ENCODE measurements at places on chromosomes 5 and 9.

DNA sequence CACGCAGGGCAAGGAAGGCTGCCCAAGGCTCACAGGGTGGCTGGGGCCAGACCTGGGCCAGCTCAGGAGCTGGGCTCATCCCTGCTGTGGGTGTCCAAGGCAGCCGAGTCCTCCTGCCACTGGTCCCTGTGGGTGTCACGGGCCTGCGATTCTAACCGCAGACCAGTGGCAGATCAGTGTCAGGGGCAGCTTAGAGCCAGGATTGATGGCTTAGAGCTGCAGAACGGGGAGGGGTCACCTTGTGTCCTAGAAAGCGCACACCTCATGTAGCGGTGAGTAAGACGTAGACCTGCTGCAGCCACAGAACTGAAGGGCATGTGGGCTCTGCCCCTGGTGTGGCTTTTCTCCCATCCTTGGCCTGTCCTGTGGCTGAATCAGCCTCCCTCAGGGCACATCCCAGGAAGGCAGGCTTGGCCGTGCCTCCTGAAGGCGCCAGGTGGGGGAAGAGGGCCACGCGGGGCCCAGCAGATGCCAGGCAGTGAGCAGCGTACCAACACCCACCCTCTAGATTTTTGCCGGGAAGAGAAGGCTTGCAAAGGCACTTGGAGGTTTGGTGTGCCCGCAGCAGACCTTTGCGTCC lies 78.3 kb upstream of the FCN2 start:
- no peak for DNase-seq

DNA sequence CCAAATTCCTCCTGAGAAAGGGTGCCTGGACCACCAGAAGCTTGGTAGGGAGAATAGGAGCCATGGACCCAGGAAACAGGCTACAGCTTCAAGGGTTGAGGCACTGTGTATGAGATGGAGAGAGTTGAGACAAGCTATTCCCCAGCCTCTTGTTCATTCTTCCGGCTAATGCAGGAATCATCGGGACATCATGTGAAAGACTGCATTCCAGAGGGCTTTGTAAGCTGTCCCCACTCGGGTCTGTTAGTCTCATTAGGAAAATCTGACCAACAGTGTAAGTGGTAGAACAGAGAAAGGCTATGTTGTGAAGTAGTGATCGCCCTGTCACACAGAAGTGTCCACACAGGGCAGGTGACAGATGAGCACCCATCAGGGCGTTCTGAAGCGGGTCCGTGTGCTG lies 81.4 kb downstream of the GABBR2 start:
- no peak for DNase-seq

DNA sequence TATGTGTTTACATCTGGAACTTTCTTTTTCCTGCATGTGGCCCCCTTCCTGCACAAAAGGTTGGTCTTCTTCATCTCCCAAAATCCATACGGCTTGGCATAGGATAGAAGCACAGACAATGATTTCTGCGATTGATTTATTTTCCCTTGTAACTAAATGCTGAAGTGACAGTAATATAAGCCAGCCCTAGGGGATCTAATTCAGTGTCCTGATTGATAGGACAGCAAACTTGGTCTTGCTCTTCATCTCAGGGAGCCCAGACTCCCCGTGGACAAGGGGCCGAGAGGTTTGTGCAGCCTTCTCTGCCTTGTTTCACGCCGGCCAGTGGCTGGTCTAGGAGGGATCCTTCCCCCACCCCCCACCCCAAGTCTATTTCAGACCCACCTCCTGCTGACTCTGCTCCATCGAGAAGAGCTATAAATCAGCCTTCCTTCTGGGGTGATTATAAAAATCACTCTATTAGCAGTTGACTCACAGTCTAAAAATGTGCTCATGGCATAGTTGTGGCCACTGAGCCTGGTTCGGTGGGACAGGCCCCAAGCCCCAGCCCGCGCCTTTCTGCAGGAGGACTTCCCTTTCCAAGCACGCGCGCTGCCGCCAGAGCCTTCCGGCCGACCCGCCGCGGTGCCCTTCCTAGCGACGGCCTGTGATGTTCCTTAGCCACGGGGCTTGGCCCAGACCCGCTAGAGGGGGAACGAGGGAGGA lies 89.8 kb upstream of the COL5A1 start:
- no peak for DNase-seq

- DNase-seq: no peak
Observed at GRCh38 chr5:174453690-174454089, 270.7 kb upstream of the MSX2 start.

DNA sequence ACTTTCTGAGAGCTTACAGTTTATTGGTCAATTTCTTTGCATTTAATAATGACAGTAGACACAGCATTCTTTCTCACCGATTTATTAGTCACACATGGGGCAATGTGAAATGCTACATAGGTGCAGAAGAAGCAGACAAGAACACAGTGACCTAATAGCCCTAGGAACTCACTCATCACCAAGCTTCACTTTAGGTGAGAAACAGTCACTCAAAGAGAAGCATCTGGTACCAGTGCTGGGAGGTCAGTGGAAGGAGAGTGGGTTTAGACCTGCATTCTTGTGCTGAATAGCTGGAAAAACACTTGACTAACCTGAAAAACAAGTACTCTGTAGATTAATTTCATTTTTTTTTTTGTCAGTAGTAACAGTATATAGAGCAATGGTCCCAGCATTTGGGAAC lies 179.6 kb downstream of the GRIA1 start:
- DNase-seq: no peak

- no peak for DNase-seq
Observed at GRCh38 chr5:96075579-96076289, 114.1 kb upstream of the ELL2 start.

GRCh38 chr5:148384380-148384737 lies 601 bp downstream of the FBXO38 start:
- DNase-seq: no peak

DNA sequence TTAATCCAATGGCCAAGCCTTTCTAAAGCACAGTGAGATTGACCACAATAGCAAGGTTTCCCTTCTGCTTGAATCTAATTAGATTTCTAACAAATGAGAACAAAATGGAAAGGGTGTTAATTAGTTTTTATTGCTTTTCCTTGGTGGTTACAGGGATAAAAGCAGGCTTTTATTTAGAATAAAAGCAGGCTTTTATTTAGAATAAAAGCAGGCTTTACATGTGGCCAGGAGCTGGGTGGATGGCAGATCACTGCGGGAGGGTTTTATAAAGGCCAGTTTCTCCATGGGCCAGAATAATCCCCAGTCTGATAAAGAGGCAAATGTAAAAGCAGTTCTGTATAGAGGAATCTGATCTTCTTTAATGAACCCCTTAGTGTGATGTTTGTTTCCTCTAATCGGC lies 470.2 kb downstream of the TMEM232 start:
- no peak for DNase-seq

- no peak for DNase-seq
Observed at GRCh38 chr5:1405121-1405520, 40.1 kb downstream of the SLC6A3 start.
